HT-29 (cell line): ENCODE measurements at places on chromosomes 1 and 21.

DNA sequence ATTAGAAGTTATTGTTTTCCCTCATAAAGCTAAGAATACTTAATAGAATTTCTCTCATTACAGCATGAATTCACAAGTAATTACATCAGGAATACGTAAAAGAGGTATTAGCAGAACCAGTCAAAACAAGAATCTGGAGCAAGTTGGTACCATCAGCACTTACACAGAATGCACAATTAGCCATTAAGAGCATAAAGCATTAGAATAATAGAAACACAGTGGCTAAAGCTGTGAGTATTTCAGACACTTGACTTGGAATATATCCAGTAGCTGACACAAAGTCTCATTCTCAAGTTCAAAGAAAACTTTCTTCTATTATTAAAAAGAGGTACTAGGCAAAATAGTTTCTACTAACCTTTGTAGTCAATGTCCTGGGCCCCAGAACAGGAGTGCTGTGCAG is 49.6 kb downstream of the KRTAP19-8 start:
- DNase-seq: no peak

GRCh38 chr1:207076181-207076955 is 12.3 kb upstream of the C4BPB start:
- no peak for DNase-seq

DNA sequence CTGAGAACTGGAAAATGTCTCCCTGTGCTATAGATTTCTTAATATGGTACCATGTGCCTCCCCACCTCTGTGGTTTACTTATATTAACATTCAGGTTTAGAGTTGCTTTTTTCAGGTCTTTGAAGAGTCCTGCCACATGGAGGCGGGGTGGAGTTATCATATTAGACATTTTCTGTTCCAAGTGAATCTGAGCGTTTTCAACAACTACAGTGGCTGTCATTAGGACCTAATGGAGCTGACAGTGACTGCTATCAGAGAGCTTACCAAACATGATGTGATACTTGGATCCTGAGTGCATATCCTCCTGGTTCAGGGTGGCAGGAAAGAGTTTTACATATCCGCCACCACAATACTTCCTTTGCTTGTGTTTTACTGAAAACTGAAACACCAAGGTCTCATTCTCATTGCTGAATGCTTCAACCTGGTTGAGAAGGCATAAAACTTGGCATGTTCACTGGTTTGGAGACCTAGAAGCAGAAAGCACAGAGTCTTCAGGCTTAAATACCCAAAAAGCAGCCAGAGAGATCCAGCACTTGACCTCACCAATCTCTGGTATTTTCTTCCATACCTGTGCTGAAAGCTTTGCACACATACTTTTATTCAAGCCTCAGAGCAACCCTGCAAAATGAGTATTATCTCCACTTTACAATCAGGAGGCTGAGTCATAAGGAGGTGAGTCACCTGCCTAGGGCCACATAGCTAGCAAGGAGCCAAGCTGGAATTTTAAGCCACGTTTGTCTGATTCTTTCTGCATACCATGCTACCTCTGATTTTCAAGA is 47.4 kb upstream of the OSBPL9 start:
- peak; percentile 83 for DNase-seq

DNA sequence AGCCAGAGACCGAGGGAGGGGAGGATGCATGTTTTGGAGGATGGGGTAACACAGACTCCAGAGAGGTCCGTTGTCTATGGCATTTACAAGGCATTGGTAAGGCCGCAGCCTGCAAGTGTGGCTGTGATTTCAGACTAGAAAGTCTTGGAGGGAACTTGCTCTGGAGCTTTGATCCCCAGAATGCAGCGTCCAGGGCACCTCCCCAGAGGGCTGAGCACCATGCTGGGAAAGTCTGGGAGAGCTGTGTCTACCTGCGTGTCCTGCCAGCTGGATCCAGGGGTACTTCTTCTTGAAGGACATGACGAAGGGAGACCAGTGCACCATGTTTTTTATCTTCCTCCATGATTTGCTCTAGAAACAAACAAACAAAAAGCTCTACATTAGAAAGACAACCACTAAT is 90.7 kb downstream of the ITPKB start:
- no peak for DNase-seq

DNA sequence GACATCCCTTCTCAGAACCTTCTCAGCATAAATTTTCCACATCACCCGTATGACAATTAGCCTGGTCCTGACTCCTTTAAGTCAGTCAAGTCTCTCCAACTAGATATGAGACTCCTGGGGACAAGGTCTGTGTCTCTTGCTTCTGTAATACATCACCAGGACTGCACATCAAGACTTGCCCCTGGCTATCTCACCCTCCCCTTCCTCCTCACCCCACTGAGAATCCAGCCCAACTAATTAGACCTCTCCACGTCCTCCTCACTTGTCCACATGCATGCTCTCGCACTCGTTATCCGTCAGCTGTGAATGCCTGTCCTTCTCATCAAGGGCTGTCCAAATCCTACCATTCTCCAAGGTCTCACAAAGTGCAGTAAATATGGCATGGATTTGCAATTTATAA is 542.8 kb downstream of the PTPRU start:
- no peak for DNase-seq

- peak; percentile 65 for DNase-seq
Observed at GRCh38 chr1:233673261-233673946, 59.5 kb downstream of the KCNK1 start.

GRCh38 chr1:55146781-55147180 is 68.4 kb downstream of the USP24 start:
- DNase-seq: no peak

DNA sequence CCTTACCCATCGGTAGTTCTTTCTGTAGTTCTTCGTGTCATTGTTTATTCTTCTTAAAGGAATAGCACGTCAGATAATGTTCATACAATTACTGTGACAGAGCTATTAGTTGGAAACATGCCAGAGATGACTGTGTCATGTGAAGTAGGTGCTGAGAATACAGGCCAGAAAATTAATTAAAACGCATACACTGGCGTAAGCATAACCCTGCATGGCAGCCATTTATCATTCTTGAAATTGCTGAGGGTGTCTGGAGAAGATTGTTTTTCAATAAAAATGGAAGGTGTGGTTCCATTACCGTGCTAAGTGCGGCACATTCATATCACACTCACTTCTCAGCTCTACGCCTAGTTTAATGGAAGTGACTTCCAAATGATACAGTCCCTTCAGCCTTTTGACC is 7.8 kb downstream of the ETS2 start:
- DNase-seq: peak; percentile 28

- no peak for DNase-seq
Observed at GRCh38 chr1:27057801-27058625, 45.4 kb upstream of the TENT5B start.

GRCh38 chr21:25887166-25887565 is 152.4 kb downstream of the GABPA start:
- no peak for DNase-seq
